ENCODE measurements at places on chromosomes 12 and 14.

DNA sequence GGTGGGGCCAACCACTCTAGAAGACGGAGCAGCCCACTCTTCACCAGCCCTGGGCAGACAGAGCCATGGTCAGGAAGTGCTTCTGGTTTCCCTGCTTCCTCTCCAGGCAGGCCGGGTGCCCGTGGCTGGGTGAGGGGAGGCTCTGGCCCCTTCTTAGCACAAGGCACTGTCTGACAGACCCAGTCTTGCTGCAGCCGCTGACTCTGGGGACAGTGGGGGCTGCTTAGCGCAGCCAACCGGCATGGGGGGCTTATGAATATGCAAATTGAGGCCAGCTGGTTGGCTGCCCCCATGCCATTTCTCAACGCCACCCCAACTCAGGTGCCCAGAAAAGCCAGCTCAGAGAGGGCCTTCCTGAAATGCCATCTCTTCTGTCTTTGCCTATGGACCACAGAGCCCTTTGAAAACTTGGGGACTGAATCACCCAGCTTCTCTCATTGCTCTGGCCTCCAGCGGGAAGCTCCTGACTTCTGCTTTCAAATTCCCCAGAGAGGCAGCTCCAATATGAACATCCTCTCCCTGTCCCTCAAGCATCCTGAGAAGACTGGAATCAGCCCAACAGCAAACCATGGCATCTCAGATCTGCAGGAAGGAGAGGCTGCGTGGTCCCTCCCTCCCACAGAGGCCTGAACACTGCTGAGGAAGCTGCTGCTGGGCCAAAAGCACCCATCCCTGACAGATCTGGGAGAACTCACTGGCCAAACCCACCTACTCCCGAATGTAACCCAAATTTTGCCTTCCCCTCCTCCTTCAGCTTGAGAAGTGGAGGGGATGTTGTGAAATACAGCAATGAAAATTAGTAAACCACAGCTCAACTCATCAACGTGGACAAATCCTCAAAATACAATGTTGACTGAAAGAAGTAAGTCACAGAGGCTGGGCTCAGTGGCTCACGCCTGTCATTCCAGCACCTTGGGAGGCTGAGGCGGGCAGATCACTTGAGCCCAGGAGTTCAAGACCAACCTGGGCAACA is at the start of gene PROX2:
PROX2 (minus strand) TSS at position 205 of the 973 bp plus-strand sequence. CDS start 12,311 bp downstream, outside the sequence.
- peak; percentile 58 for DNase-seq

GRCh38 chr12:34291001-34291400 is 268.7 kb downstream of the ALG10 start:
- DNase-seq: no peak

DNA sequence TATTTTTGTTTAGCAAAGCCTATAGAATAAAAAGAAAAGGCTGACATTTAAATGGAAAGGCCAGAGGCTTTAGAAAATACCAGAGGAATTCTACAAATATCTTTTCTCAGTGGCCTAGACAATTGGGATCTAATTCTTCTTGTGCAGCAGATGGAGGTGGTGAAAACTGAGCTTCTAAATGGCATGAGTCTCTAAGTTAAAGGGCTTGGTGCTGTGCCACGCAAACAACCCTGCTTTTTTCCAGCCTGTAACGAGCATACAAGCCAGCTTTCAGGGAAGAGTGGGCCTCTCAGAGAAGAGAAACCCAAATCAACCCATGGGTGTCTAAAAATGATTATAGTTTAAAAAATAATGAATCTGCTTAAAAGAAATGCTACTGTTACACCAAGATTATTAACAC is 237.9 kb upstream of the NAV3 start:
- DNase-seq: no peak

DNA sequence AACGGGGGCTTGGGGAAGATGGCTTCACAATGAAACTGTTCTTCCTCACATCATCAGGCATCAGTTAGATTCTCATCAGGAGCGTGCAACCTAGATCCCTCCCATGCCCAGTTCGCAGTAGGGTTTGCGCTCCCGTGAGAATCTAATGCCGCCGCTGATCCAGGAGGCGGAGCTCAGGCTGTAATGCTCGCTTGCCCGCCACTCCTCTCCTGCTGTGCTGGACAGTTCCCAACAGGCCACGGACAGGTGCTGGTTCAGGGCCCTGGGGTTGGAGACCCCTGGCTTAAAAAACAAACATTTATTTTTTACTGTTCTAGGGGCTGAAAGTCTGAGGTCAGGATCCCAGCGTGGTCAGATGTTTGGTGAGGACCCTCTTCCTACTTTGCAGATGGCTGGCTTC is 180.5 kb downstream of the FBXL14 start:
- DNase-seq: no peak

GRCh38 chr14:20905676-20906075 is 14.5 kb downstream of the RNASE3 start:
- DNase-seq: no peak

DNA sequence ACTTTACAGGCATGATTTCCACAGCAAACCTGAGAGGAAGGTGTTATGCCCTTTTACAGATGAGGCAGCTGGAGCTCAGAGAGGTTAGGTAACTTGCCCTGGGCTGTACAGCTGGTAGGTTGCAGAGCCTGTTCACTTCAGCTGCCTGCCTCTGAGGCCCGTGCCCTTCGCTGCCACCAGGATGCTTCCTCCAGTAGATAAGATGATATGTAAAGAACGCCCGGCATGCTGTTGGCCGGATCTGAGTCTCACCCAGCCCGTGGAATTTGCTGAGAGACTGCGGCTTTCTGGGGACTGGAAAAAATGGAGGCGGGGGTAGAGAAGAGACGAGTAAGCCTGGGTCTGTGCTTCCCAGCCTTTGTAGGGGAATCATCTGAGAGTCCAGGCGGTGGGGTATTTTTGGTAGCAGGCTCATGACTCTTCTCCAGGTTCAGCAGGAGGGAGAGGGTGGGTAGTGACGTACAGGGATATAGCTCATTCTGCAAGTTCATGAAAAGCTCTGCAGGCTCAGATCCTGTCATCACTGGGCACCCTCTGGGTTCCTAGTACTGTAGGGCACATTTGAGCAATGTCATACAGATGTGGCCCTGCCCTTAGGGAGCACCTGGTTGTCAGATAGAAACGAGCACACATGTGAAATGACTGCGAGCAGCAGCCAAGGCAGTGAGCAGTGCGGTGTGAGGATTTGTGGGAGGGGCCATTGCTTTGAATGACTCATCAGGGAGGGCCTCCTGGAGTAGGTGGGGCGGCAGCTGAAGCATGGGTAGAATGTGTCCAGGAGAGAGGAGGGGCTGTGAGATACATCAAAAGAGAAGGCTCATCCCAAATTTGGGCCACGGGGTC is 159.4 kb downstream of the TSPAN9 start:
- DNase-seq: peak; percentile 74

DNA sequence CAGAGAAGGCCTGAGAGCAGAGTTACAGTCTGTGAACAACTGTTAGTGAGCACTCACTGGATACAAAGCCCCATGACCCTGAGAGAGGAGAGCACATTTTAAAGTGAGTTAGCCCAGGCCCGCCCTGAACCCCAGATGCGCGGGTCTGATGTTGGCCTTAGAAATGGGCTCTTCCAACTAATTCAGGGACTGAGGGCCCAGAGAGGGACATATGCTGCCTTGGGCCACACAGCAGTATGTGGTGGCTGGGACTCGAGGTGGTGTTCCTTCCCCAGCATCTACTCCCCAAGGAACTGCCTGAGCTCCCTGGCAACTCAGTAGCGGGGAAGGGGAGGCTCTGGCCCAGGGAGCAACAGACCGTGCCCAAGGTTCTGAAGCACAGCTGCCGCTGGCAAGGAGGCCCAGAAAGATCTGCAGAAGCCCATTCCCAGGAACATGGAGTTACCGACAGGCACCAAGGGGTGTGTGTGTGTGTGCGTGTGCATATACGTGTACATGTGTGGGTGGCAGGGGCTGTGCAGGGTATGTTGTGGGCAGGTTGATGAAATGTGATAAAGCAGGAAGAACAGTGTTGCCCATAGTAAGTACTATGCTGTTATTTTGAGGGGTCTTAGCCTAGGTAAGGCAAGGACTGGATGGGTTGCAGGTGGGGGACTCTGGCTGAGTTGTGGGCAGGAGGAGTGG is 40.5 kb downstream of the KRT80 start:
- DNase-seq: no peak

DNA sequence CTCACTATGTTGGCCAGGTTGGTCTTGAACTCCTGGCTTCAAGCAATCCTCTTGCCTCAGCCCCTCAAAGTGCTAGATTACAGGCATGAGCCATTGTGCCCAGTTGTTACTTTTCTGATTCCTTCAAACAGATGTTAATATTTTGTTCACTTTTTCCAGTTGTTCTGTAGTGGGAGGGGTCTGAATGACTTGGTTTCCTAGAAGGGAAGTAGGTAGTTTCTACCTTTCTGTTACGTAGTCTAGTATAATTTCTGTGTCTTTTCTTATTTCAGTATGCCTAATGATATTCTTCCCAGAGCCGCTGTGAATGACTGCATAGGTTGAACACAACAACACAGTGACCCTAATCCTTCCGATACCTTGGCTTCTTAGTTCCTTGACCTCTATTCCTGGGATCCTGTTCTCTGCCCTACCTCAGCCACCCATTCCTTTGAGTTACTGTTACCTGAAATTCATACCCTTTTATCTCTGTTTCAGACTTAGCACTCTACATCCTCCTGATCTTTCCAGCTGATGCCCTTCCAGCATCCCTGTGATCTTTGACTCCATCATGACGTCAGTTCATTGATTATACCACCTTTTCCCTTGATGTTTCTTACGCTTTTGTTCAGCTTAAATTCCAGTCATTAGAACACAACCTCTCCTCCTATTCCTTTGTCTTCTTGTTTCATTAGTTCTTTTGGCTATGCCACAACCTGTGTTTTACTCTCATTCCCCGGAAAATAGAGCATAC is 33.3 kb downstream of the RCOR1 start:
- no peak for DNase-seq

DNA sequence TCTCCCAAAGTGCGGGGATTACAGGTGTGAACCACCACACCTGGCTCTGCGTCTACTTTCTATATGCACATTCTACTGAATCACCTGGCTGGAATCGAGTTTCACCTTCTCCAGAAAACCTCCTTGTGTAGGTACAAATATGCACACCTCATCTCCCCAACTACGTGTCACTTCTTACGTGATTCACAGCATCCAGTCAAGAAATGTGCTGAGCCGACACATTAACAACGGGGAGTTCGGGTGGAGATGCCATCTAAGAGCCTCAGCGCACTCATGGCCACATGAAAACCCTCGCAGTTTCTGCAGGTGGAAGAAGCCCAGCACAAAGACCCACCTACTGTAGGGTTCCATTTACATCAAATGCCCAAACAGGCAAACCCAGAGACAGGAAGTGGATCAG is 29.3 kb downstream of the P2RX2 start:
- DNase-seq: no peak

GRCh38 chr12:122182887-122183587 is at the start of gene LRRC43:
Gene LRRC43, plus strand, starts transcription at chr12:122183123. Its CDS starts 22 bp downstream, at chr12:122183145.
- peak; percentile 24 for DNase-seq

GRCh38 chr14:102317564-102318248 is 1.8 kb upstream of the ZNF839 start:
- no peak for DNase-seq

GRCh38 chr12:75982169-75982564 is 49.4 kb downstream of the PHLDA1 start:
- no peak for DNase-seq

- DNase-seq: peak; percentile 18
These were observed 8.8 kb upstream of the CHGA start for GRCh38 chr14:92914087-92914656.

- peak; percentile 38 for DNase-seq
These were observed 96.6 kb downstream of the APAF1 start for GRCh38 chr12:98741556-98742265.

DNA sequence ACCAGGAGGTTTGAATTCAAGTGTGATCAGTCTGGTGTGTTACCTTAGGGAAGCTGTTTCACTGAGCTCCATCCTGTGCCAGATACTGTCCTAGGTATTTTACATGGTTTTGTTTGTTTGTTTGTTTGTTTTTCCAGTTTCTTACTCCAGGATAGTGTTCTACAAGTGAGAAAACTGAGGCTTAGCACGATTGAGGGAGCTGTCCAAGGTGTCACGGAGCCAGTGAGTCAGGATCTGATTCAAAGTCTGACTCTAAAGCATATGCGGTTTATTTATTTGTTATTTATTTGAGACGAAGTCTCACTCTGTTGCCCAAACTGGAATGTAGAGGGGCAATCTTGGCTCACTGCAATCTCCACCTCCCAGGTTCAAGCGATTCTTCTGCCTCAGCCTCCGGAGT is 79.7 kb upstream of the GNG2 start:
- DNase-seq: peak; percentile 27

DNA sequence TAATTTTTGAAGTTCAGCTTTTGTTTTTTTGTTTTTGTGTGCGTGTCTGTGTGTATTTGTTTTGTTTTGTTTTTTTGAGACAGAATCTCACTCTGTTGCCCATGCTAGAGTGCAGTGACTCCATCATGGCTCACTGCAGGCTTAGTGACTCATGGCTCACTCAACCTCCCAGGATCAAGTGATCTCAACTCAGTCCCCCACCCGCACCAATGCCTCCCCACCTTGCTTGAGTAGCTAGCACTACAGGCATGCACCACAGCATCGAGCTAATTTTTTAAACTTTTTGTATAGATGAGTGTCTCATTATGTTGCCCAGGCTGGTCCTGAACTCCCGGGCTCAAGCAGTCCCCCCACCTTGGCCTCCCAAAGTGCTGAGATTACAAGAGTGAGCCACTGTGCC is 981.4 kb downstream of the BCL11B start:
- peak; percentile 62 for DNase-seq

DNA sequence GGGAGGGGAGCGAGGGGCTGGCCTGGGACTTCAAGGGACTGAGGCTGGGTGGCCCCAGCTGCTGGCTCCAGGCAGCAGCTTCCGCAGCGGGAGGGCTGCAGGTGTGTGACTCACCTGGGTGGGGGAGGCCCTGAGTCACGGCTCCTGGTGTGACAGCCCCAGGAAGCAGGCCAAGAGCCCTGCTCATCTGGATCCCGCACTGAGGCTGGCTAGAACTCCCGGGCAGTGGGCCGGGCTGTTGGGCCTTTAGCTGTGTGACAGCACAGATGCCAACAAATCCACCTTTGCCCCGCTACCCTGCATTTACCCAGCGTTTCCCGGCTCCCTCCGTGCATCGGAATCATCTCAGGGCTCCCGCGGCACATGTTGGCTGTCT is 180.0 kb upstream of the PRMT8 start:
- no peak for DNase-seq

GRCh38 chr12:76768576-76768975 is 4.7 kb downstream of the ZDHHC17 start:
- no peak for DNase-seq

GRCh38 chr14:85579942-85580341 is 50.0 kb downstream of the FLRT2 start:
- DNase-seq: peak; percentile 46

- DNase-seq: peak; percentile 55
These were observed 259.3 kb downstream of the ADAMTS20 start for GRCh38 chr12:43292699-43293098.

GRCh38 chr14:69673578-69674305 is 62.3 kb downstream of the SUSD6 start:
- no peak for DNase-seq

DNA sequence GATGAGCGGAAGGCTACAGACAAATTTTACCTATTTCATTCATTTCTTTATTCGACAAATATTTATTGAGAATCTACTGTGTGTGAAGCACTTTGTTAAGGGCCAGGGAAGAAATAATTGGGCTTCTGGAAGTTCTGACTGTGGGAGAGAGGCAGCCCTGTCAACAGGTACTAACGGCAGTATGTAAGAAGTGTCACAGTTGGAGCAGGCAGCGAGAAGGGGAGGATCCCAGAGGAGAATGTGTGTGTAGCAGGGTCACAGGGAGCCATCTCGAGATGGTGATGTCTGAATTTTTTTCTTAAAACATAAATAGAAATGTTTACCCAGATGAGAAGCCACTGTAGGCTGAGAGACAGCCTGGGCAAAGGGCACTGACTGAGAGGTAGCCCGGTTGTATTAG is 163.3 kb upstream of the SLC38A2 start:
- no peak for DNase-seq

Measured in fibroblast of skin of right biceps (primary cell).